ENCODE measurements at places on chromosomes 13 and 19.

GRCh38 chr19:45249261-45250033, 1.6 kb upstream of the MARK4 start:
- no peak for DNase-seq

- no peak for DNase-seq
Observed at GRCh38 chr19:18898081-18898606, 2.2 kb upstream of the CERS1 start.

- DNase-seq = no peak
Observed at GRCh38 chr13:96646101-96646500, 348.2 kb downstream of the OXGR1 start.

DNA sequence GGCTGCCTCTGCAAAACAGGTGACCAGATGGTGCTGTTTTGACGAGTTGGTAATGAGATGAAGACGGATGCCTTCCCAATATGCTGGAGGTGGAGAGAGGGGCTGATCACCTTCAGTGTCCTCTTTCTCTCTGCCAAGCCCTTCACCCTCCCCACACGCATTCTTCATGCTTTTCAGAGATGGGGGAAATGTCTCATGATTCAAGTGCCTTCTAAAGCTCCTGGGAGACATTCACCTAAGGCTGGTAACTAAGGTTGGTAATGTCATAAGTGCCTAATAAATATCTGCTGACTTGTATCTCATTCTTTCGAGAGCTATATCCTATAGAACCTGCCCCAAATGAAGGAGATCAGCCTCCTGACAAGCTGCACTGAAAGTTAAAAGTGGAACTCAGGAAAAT, 86.2 kb upstream of the MBNL2 start:
- DNase-seq = no peak

DNA sequence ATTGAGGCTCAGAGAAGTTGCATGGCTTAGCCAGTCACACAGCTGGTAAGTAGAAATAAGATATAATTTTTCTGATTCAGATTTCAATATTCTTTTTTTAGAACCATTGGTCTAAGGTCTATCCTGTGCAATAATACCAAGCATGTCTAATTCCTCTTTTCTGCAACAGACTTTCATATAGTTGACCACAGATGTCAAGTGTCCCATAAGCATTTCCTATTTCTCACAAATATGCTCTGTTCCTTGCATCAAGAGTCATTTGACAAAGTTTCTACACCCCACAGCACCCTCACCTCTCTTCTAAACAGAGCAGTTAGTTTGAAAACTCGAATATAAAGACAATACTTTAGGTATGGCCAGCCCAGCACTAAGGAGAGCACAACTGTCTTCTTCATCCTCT, 26.8 kb upstream of the SACS start:
- DNase-seq = no peak

DNA sequence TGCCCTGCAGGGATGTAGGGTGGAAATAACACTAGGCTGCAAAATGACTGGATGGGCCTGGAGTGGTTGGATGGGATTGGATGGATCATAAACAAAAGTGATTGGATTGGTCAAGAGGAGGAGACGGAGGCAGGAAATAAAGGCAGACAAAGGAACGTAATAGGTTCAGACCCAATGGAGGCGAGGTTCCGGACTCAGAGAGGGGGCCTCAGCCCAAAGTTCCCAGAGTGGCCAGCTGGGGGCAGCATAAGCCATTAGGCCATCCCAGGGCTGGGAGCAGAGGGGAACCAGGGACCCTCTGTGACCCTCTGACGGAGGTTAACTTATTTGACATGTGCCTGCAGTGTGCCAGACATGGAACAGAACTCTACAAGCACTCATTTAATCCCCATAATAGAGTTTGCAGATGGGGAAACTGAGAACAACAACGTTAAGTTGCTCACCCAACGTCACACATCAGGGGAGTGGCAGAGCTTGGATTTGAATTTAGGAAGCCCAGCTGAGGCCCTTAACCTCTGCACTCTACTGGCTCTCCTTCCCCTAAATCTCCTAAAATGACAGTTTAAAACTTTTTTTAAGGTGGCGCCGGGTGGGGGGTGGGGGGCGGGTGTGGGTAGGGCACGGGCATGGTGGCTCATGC, 15.3 kb upstream of the MAP1S start:
- peak; percentile 59 for DNase-seq

GRCh38 chr13:111525320-111526118, 205.1 kb downstream of the TEX29 start:
- no peak for DNase-seq

DNA sequence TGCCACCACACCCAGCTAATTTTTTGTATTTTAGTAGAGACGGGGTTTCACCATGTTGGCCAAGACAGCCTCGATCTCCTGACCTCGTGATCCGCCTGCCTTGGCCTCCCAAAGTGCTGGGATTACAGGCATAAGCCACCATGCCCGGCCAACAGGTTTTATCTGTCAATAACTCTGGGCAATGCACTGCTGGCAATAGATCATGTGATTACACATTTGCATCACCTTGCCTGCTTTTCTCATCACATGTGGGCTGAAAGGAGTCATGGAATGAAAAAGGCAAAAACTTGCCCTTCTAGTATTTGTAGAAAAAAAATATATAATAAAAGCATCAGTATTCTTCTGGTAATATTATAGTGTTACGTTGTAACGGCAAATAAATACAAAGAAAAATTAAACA, 164.5 kb downstream of the NHLRC3 start:
- DNase-seq = no peak

DNA sequence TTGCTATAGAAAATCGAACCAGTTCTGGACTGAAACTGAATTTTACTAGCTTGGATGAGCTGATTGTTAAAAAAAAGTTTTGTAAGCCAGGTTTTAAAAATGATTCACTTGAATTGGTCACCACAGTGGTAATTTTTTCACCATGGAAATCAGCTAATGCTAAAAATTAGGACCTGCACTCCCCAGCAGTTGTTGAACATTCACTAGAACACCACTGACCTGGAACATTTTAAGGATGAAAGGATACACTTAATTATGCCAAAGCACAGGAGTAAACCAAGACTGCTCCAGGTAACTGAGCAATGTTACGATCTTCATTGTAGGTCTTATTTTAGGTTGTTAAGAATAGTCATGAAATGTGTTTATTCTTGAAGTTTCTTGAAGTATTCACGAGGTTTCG, 1342.6 kb upstream of the SPRY2 start:
- no peak for DNase-seq

GRCh38 chr19:11745869-11746268, 7.1 kb upstream of the ZNF823 start:
- DNase-seq = no peak

GRCh38 chr19:340620-341385, 3.8 kb downstream of the MIER2 start:
- DNase-seq = no peak
